ENCODE measurements at places on chromosomes 13 and 19.

- DNase-seq = no peak
Measured at GRCh38 chr13:99819967-99820366, 151.6 kb downstream of the ZIC5 start.

DNA sequence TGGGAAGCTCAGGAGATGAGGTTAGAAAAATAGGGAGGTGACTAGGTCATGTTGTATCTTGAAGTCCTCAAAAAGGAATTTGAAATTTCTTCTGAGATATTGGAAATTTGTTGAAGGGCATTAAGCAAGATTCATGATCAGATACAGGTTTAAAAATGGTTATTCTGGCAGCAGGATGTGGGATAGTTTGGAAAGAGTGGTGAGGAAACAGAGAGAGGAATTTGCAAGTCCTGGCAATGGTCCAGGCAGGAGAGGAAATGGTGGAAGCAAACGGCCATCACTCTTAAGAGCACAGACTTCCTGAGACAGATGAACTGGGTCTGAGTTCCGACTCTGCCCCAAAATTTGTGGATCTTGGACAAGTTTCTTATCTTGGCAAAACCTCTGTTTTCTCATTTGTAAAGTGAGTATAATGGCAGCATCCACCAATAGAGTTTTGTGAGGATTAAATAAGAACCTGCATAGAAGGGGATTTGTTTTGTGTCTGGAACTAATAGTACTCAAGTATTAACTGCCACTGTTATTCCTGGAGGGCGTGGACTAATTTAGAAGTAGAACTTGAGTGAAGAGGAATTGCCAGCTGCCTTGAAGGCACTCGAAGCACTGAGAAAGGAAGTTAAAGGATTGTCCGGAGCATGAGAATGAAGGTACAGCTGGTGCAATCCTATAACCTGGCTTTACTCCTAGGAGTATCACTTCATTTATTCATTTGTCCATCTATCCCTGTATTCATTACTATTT, 99.6 kb downstream of the CCNA1 start:
- DNase-seq = no peak

- no peak for DNase-seq
Measured at GRCh38 chr13:102589301-102589822, 7.4 kb upstream of the TPP2 start.

- no peak for DNase-seq
Measured at GRCh38 chr13:32720026-32720425, 133.8 kb downstream of the PDS5B start.

DNA sequence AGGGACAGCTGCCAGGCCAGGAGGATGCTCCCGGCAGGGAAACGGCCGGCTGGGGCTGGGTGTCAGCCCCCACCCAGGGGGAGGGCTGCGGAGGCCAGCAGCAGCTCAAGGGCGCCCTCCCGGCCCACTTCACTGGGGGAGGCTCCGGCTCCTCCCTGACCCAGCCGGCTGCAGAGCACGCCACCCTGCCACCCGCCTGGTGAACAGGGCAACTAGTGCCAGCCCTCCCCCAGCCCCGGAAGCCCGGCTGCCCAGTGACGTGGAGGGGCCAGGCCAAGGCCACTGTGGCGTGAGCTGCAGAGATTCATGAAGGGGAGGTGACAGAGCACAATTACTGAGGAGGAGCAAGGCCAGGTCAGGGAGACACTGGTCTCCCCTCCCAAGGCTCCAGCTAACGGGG, 14.7 kb downstream of the REXO1 start:
- DNase-seq = no peak

GRCh38 chr13:85298387-85298924, 500.8 kb downstream of the SLITRK6 start:
- no peak for DNase-seq

DNA sequence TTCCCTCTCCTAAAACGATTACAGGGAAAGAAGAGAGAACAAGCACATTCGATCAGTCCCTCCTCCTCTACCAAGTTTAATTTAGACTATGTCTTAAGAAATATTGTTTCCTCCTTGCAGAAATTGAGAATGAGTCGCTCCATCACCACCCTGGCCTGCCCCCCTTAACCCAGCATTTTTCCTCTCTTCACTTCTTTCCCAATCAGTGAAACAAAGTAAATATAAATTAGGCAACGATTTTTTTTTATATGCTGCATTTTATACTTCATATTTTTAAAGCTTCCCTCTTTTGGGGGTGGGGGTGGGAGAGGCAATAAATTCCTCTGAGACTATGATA, 300.0 kb downstream of the SPRY2 start:
- no peak for DNase-seq

GRCh38 chr19:42628411-42629140, 33.9 kb upstream of the CEACAM8 start:
- no peak for DNase-seq

DNA sequence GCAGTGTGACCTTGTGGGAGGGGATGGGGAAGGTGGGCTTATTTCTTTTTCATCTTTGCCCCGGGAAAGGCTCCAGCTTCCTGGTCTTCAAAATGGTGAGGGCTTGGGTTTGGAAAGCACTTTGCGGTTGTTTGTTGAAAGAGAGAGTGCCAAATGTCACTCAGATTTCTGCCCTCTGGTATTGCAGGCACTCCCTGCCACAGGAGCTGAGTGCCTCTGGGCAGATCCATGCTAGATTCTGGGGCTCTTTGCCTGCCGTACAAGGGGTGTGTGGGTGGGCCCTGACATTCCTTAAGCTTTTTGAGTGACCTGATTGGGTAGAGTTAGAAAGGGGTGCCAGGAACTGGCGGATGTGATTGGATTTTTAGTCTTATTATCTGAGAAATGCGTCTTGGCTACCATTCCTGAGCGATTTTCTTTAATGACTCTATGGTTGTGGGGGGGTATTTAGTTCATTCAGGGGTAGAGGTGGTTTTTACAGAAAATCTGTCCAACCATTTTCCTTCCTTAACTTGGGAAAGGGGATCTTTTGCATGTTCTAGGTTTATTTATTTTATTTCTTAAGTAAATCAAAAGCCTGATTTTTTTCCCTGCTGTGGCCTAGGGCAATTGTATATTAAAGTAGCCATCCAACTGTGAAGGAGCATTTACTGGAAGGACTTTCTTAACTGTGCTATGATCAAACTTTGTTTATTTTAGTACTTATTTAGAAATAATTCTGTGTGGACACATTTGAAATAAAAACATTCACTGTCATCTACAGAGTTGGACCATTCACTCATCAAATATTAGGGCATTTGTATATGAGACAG, 3.2 kb downstream of the ARHGAP35 start:
- DNase-seq = no peak

DNA sequence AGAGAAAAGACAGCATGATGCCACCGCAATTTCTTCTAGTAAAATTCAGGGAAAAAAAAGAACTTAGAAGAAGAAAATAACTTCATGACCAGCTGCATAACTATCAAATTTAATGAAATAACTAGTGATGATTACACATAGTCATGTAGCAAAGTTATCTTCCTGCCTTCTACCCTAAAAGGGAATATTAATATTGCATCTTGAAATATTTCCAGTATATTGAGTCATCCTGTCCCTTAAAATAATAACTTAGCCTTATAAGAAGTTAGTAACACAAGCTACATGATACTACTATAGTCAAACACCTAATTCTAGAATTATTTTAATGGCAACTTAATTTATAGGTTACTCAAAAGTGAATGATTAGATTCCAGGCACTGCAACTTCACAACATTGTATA, 289.2 kb downstream of the KLF12 start:
- no peak for DNase-seq

- no peak for DNase-seq
Measured at GRCh38 chr13:109738298-109738746, 48.1 kb downstream of the IRS2 start.

DNA sequence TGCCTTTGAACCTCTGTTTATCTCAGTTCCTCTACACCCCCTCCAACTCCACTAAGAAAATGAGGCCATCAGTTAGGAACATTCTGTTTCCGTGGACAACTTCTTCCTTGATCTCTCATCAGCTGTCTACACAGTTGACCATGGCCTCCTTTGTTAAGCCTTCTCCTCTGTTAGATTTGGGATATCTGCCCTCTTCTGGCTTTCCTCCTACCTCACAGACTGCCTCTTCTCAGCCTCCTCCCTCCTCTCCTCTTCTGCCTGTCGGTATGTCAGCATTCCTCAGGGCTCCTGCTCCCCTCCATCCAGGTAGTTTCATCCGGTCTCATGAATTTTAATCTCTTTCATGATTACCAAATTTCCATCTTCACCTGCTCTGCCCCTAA, 454.9 kb downstream of the FOXO1 start:
- DNase-seq = no peak

DNA sequence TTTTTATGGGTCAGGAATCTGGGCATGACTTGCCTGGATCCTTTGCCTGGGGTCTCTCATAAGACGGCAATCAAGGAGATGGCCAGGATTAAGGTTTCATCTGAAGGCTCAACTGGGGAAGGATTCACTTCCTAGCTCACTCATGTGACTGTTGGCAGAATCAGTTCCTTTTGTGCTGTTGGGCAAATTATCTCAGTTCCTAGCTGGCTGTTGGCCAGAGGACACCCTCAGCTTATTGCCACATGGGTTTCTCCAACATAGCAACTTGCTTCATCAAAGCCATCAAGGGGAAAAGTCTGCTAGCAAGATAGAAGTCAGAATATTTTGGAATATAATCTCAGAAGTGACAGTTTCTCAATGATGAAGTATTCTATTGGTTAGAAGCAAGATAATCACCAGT, 12.2 kb upstream of the EVI5L start:
- DNase-seq = no peak

- DNase-seq = no peak
Measured at GRCh38 chr13:29718694-29719093, 123.2 kb upstream of the SLC7A1 start.

- DNase-seq = no peak
Measured at GRCh38 chr13:94673851-94674250, 38.5 kb downstream of the SOX21 start.

GRCh38 chr19:30719999-30720345, 347.8 kb downstream of the ZNF536 start:
- no peak for DNase-seq

GRCh38 chr19:17074634-17075034, 618 bp downstream of the HAUS8 start:
- no peak for DNase-seq

GRCh38 chr19:2777952-2778683, 5.0 kb downstream of the SGTA start:
- DNase-seq = no peak

- DNase-seq = no peak
Measured at GRCh38 chr19:28394725-28395124, 818.2 kb downstream of the UQCRFS1 start.

DNA sequence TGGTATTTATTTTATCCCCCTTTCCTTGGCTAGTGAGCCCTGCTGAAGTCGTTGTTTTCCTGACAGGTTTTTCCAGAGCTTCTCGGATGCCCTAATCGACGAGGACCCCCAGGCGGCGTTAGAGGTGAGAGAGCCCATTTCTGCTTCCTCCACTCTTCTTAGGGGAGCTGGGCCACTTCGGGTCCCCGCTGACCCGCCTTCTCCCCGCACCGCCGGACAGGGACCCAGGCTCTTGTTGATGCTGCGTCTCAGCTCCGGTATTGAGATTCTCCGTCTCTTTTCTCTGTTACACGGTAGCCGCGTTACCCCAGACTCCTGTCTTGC, 306 bp downstream of the SUGT1 start:
- DNase-seq = no peak

- no peak for DNase-seq
Measured at GRCh38 chr19:3556423-3556977, 886 bp downstream of the MFSD12 start.

DNA sequence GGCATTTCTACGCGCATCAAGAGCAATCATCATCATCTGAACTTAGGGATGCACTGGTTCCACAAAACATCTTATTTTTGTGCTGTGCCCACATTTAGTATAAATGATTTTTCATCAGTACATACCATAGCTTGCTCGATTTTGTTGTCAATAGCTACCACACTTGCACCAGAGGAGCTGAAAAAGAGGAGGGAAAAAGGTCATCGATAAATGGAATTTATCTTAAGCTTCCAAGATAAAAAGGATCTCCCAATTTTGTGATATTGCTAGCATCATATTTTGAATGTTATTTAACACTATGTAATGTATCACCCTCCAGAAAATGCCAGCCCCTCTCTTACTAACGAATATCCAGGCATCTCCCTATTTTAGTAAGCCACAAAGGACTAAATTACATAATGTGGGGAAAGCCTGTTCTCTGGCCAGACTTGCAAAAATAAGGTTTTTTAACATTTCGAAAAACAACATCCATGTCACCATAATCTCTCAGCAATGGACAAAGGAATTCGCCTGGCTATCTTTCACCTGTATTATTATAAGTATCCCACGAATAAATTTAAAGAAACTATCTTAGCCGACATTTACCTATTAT, 62.4 kb downstream of the SERP2 start:
- DNase-seq = no peak

GRCh38 chr13:90719461-90719860, 628.0 kb upstream of the MIR17HG start:
- DNase-seq = no peak

- no peak for DNase-seq
Measured at GRCh38 chr13:40558656-40559055, 107.8 kb downstream of the FOXO1 start.

- no peak for DNase-seq
Measured at GRCh38 chr19:51501594-51502263, at the start of gene SIGLEC12. Gene SIGLEC12 (minus strand): TSS chr19:51501800. CDS start chr19:51501733, 67 bp downstream.

- peak; percentile 27 for DNase-seq
Measured at GRCh38 chr19:2014731-2015607, 545 bp downstream of the BTBD2 start.

DNA sequence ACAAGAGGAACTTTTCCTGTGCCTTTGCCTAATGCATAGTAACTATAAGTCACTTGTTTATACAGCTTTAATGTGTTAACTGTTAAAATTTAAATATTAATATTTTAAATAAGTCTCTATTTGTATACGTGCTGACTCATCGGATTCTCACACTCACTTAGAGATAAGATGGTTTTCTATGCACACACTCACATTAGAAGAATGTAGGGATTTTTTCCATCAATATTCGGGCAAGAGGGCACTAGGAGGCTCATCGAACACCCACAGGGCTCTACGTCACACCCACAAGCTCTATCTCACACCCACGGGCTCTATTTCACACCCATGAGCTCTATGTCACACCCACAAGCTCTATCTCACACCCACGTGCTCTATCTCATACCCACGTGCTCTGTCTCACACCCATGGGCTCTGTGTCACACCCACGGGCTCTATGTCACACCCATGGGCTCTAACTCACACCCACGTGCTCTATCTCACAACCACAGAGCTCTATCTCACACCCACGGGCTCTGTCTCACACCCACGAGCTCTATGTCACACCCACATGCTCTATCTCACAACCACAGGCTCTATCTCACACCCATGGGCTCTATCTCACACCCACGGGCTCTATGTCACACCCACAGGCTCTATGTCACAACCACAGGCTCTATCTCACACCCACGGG, 73.4 kb downstream of the COL4A2 start:
- no peak for DNase-seq

DNA sequence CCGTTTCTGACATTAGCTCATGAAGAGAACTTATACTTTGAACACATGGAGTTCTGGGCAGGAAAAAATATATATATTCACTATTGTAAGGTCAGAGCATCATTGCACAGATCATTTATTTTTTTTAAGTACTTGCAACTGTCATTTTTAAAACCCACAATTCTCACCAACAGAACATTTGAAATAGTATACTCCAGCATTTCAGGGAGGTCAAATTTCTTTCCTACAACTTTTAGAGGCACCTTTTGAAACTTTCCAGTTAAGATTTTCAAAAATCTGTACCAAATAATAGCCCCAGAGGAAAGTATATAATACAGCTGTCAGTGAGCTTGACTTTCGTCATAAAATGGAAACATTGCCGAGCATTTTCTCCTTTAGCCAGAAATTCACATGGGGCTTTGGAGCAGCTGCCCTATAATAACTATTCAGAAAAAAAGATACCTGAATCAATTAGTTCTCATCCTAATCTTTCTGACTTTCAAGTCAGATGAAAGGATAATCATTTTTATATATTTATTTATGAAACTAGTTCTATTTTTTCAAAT, 10.9 kb downstream of the KCTD12 start:
- no peak for DNase-seq
